Dorsolateral prefrontal cortex (tissue), 122 donors: ENCODE measurements at places on chromosomes 1 and 21.

DNA sequence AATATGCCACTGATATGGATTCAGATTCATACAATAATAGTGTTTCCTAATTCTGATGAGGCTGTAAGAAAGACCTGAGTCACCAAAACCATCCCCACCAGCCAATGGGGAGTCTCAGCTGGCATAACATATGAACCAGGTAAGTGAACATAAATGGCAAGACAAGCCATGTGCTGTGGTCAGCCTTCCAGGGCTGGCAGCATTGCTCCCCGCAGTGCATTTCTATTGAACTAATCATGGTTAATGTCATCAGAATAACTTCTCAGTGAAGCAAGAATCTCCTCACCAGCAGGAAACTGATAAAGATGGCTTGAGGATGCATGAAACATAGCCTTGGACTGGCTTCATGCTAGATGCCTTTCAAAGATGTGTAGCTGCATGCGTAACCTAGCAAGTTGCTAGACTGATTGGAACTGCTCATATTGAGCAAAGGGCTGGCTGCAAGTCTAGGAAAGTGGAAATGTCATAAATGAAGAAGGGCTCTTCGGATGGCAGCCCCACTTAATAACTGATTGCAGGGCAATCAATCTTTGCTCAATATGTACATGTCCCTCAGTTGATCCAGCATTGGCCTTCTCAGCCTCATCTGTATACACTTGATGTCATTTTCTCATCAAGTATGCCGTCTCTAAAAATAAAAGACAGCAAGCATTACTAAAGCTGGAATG lies 88.0 kb downstream of the NTNG1 start:
- DNase-seq = no peak

- DNase-seq = no peak
These were observed 14.8 kb downstream of the VANGL1 start for GRCh38 chr1:115656461-115657077.

- DNase-seq = no peak
These were observed 2.1 kb downstream of the TLCD4 start for GRCh38 chr1:95119273-95119672.

- no peak for DNase-seq
These were observed 30.0 kb downstream of the ARHGEF10L start for GRCh38 chr1:17569200-17570139.

DNA sequence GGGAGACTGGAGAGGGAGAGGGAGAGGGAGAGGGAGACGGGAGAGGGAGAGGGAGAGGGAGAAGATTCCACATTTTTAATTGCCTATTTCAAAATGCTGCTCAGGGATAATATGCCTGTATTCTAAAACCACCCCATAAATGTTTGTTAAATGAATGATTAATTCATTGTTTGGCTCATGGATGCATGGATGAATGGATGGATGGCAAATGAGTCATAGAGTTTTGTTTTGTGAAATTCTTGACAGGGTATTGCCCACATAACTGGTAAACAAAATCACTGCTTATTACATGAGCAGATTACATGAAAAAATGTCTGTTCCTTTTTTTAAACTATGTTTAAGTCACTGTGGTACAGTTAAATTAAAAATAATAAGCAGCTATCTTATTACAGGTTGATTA lies 220.4 kb downstream of the ZP4 start:
- DNase-seq = no peak

GRCh38 chr1:152699746-152700145 lies 1.6 kb downstream of the LCE2A start:
- DNase-seq = no peak

- DNase-seq = no peak
These were observed 82.9 kb downstream of the ARID4B start for GRCh38 chr1:235244974-235245592.

DNA sequence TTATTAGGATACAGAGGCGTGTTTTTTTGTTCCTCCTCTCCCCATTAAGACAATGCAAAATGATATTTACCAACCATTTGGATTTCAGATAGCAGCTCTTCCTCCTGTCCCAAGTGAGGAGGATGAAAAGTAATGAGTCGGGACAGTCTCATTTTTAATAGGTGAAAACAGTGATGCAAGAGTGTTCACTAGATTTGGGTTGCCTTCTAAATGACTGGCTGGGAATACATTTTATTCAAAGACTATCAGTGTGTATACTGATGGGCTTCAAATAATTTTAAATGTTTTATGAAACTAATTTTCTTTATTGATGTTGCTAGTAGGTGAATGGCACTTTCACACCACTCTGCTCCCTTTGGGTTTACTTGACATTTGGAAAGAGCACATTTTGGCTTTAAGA lies 2.1 kb downstream of the RCOR3 start:
- DNase-seq = no peak

GRCh38 chr1:69739251-69739605 lies 171.5 kb downstream of the LRRC7 start:
- no peak for DNase-seq

DNA sequence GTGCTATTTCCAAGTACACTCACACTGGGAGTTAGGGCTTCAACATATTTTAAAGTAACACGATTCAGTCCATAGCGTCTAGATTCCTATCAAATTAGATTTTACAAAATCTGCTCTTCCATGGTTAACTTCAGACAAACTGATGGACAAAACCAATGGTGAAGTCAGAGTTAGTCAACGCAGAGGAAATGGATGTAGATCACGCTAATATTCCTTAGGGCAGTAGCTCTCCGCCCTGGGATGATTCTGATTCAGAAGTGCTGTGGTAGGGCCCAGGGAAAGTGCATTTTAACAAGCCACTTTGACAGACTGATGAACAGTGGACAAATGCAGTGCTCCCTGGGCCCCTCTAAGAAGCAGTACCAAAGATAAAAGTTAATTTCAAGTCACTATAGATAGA lies 83.2 kb downstream of the HIVEP3 start:
- no peak for DNase-seq

- DNase-seq = no peak
These were observed 53.6 kb downstream of the FBXO42 start for GRCh38 chr1:16298653-16299052.
